ENCODE measurements at places on chromosomes 7 and 10.

DNA sequence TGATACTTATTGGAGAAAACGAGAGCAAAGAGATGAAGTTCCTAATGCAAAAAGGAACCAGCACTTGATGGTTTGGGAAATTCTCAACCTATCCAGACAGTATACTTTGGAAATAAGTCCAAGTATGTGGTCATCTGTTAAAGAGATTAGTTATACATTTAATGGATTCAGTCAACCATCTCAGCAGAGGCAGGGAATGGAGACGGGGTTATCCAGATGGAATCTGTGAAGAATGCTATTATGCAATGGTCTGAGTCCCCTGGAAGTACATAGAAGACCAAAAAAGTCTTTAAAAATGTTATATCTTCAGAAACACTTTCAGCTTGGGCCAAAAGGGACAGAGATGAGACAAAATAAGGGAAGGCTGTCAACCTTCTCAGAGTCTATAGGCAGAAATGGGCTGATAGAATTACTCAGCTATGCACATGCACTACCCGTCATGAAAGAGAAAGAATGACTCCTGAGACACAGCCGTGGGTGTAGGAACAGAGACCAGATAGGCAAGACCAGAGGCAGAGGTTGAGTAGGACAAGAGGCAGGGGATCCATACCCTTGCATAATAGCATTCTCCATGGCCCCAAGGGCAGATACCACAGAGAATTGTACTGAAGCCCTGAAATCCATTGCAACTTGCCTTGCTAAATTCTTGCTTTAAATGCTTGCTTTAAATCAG lies 738.8 kb upstream of the POT1 start:
- no peak for DNase-seq

DNA sequence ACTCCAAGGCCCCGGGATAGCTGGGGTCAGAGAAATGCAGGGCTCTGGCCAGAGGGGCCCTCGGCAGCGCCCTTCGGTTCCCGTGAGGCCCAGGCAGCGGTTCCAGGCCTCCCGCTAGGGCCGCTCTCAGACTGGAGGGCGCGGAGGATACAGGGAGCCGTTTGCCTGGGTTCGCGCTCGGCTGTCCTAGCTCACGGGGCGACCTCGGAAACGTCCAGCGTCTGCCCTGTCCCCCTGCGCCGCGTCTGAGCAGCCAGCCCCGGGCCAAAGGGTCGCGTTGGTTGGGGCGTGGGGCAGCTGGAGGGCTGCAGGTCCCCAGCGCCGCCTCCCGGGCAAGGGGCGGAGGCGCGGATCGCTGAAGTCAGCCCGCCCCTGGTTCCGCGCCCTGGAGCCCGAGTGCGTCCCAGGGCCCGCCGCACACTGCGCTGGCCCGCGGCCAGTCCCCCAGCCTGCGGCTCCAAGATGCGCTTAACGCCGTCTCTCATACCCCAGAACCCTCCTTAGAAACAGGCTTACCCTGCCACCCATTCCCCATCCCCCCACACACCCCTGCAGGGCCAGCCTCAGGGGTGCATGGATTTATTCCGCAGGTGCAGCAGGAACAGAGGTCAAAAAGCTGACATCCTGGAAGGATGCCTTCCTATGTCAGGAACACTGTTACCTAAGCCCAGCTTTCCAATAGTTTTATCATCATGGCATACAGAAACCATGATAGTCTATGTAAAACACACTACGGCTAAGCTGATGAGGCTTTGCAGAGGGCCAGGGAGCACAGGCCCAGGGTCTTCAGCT lies 22.1 kb upstream of the OPN4 start:
- DNase-seq = no peak

DNA sequence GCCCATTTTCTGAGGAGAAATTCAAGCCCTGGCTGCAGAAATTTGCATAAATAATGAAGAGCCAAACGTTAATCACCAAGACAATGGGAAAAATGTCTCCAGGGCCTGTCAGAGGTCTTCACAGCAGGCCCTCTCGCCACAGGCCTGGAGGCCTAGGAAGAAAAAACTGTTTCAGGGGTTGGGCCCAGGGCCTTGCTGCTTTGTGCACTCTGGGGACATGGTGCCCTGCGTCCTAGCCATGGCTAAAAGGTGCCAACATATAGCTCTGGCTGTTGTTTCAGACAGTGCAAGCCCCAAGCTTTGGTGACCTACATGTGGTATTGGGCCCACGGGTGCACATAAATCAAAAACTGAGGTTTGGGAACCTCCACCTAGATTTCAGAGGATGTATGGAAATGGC lies 8.0 kb downstream of the HPS1 start:
- no peak for DNase-seq

GRCh38 chr7:16348251-16348650 lies 73.1 kb downstream of the CRPPA start:
- no peak for DNase-seq

DNA sequence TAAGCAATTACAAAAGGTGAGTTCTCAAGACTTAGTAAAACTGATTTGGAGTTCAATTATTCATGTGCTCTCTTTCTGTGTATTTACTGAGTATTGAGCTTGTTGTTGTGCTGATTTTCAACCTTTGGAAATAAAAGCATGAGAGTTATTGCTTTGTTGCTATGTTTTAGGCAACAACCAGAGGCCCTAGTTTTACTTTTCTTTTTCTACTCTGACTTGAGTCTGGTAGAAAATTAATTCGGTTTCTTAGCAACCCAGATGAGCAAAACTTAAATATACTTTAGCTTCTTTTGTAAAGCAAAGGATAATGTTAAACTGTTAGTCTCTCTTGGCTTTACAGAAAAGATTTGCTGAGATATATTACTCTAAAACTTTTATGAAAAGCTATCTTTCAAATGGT lies 66.4 kb upstream of the SCIN start:
- DNase-seq = no peak

- no peak for DNase-seq
Measured at GRCh38 chr7:130553398-130554029, 61.6 kb downstream of the MEST start.

All from esophagus squamous epithelium (tissue), 5 donors.